ENCODE measurements at places on chromosomes 4 and X.

- no peak for DNase-seq
Measured at GRCh38 chr4:184000457-184001396, 95.6 kb downstream of the STOX2 start.

GRCh38 chr4:185278716-185279115, 69.3 kb downstream of the SNX25 start:
- DNase-seq = no peak

GRCh38 chr4:184790826-184791225, 34.9 kb downstream of the ACSL1 start:
- DNase-seq = no peak

DNA sequence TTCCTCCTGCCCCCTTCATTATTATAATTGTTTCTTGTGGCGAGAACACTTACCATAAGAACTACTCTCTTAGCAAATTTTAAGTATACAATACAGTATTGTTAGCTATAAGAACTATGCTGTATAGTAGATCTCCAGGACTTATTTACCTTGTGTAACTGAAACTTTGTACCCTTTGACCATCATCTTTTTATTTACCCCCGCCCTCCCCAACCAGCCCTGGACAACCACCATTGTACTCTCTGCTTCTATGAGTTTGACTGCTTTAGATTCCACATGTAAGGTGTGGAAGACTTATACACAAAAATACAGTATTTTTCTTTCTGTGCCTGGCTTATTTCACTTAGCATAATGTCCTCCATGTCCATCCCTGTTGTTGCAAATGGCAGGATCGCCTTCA, 161.1 kb downstream of the PHF8 start:
- DNase-seq = no peak

DNA sequence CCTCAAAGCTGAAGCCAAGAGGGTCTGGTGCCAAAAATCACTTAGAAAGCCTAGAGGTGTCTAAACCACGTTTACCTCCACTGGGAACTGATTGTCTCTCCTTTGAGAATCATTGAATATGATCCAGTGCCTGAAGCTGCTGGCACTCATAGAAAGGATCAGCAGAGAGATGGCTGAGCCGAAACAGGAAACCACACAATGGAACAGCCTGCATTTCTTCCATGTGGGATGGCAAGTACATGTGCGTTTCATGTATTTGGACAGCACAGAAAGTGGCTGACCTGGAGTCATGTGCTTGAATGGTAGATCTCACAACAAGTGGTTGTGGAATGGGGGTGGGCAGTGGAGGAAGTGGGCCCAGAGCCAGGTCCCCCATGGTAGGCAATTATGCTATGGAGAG, 533.7 kb downstream of the INPP4B start:
- DNase-seq = no peak

- DNase-seq = no peak
Measured at GRCh38 chr4:94284889-94285288, 57.7 kb downstream of the HPGDS start.

GRCh38 chr4:141056473-141056872, 76.8 kb downstream of the RNF150 start:
- DNase-seq = no peak

GRCh38 chr4:150578745-150579501, 3.0 kb upstream of the MAB21L2 start:
- no peak for DNase-seq

GRCh38 chrX:69070949-69071650, 94.2 kb downstream of the PJA1 start:
- DNase-seq = no peak

GRCh38 chr4:152810715-152811287, 31.0 kb downstream of the ARFIP1 start:
- no peak for DNase-seq

GRCh38 chr4:102871772-102872171, 3.0 kb downstream of the CISD2 start:
- DNase-seq = no peak

DNA sequence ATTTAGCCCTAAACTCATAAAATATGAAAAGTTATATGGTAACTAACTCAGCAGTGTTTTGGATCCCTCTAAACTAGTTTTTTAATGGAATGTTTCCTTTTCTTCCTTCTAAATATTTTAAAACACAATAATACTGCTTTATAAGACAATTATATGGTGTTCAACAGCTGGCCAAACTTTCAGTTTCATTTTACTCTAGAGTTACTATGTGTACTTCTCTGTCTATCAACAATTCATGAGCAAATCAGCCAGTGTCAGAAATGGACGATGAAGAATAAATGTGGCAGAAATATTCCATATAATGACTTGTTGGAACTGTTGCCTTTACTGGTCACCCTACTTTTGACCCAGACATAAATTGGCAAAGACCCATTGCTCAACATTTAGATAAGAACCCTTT, 64.8 kb upstream of the CXXC4 start:
- no peak for DNase-seq

GRCh38 chr4:86961605-86962295, 26.9 kb downstream of the AFF1 start:
- DNase-seq = no peak

- peak; percentile 21 for DNase-seq
Measured at GRCh38 chrX:119512146-119512800, 44.0 kb downstream of the SLC25A5 start.

GRCh38 chrX:17185431-17185830, 189.6 kb upstream of the NHS start:
- peak; percentile 1 for DNase-seq

DNA sequence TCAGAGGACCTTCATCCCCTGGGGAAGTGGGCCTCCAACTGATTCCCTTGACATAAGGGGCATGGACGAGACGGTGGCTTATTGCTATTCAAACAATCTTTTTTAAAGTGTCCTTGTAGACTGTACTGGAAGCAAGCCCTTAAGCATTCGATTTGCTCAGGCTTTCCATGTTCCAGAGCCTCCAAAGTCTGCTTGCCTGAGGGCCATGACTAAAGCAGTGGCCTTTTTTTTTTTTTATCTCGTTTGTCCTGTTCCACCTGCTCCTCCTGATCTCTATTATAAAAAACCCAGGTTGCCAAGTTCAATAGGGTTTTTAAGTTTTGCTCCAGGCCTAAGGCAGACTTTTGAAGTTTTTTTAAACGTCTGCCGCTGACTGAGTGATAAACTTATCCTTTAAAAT, 103.7 kb upstream of the AADAT start:
- no peak for DNase-seq

DNA sequence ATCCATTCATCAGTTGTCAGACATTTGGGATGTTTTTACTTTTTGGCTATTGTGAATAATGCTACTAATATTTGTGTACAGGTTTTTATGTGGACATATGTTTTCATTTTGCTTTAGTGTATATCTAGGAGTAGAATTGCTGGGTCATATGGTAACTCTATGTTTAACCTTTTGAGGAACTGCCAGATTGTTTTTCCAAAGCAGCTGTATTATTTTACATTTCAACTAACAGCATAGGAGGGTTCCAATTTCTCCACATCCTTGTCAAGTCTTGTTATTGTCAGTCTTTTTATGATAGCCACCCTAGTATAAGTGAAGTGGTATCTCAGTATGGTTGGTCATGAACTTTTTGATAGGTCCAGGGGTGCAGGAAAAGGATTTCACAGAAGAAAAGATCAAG, 114.5 kb upstream of the FAM9C start:
- DNase-seq = peak; percentile 19

- DNase-seq = no peak
Measured at GRCh38 chr4:45554423-45554822, 569.4 kb downstream of the GABRG1 start.

DNA sequence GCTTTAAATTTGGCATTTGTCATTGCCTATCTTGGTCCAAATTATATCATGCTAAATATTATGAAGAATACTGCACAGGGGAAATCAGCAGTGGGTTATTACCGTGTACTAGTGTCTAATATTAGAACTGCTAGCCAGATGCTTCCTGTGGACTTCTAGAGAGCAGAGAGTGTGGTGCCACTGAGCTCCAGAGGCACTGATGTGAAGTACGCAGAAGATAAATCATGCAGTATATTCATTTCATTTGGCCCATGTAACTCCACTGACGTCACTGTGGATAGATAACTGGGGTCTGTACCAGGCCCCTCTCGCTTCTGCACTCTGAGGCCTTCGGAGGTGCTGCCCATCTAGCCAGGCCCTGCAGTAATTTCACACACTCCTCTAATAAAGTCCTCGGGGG, 80.0 kb downstream of the ALPK1 start:
- no peak for DNase-seq

- no peak for DNase-seq
Measured at GRCh38 chr4:6201580-6202091, 1.3 kb upstream of the JAKMIP1 start.

DNA sequence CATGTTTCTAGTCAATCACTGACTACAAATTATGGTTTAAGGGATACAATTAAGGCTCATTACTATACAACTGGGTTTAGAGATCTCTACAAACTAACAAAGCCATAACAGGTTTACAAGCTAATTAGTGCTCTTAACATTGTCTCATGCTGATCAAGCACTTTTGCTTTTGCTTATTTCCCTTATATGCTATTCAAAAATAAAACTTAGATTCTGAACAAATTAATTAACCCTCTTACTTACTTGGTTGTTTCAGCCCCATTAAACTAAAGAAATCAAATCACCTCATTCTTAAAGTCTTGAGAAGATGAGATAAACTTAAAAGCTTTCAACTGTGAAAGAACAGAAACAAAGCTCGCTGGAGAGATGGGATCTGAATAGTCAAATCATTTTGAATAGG, 2024.5 kb upstream of the ADGRL3 start:
- DNase-seq = no peak

GRCh38 chr4:158300012-158300411, 89.7 kb downstream of the TMEM144 start:
- no peak for DNase-seq

DNA sequence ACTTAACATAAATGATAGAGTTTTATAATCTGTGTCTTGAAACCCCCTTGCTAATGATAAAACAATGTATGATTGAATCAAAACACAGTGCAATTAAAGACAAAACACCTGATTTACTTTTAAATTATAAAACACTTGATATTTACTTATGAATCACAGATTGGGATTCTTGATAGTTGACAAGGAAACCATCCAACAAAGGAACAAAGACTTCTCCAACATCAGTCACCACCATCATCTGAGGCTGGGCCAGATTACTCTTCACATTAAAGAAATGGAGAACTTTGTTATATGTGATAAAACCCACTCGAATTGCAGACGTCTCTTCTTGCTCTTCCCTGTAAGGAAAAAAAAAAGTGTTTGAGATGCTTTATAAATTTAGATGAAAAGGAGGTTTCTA, 67.4 kb downstream of the METTL14 start:
- DNase-seq = no peak

DNA sequence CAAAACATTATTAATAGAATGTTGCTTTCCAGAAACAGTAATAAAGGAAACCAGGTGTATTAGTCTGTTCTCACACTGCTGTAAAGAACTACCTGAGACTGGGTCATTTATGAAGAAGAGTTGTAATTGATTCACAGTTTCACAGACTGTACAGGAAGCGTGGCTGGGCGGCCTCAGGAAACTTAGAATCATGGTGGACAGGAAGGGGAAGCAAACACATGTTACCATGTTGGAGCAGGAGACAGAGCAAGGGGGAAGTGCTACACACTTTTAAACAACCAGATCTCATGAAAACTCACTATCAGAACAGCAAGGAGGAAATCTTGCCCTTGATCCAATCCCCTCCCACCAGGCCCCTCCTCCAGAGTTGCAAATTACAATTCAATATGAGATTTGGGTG, 815.8 kb downstream of the TRIML1 start:
- no peak for DNase-seq

DNA sequence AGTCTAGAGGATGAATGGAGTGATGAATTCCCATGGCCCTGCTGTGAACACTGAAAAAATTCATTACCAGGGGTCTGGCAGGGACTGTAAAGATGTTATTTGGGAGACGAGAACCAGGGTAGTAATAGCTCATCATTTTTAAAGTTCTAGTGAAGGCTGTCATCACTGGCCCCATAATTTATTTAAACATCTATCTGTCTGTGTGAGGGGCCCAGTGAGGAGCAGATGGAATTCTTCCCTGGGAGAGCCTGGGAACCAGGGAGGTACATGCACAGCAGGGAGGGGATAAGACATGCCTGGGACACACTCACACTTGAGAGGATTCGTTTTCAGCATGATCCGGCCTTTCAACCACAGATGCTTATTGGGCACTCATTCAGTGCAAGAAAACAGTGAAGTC, 162.0 kb downstream of the PDGFRA start:
- DNase-seq = no peak

DNA sequence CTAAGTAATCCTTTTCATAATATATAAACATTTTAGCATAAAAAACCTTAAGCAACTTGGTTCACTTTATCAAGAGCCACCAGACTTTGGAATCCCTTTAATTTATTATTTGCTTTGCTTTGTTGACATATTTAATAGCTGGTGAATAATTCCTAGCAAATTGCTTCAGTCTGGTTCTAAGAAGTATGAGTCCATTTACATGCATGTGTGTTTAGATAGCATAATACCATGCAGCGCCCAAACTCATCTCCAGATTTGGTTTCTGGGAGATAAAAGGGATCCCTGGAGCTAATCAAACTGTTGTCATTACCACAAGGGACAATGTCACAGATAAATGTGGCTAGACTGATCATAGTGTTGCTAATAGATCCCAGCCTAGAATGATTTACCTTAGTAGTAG, 111.8 kb downstream of the TMEM144 start:
- DNase-seq = no peak

- no peak for DNase-seq
Measured at GRCh38 chrX:123959281-123960063, 2.0 kb upstream of the STAG2 start.

GRCh38 chr4:184146951-184147350, 70.7 kb downstream of the ENPP6 start:
- DNase-seq = no peak

DNA sequence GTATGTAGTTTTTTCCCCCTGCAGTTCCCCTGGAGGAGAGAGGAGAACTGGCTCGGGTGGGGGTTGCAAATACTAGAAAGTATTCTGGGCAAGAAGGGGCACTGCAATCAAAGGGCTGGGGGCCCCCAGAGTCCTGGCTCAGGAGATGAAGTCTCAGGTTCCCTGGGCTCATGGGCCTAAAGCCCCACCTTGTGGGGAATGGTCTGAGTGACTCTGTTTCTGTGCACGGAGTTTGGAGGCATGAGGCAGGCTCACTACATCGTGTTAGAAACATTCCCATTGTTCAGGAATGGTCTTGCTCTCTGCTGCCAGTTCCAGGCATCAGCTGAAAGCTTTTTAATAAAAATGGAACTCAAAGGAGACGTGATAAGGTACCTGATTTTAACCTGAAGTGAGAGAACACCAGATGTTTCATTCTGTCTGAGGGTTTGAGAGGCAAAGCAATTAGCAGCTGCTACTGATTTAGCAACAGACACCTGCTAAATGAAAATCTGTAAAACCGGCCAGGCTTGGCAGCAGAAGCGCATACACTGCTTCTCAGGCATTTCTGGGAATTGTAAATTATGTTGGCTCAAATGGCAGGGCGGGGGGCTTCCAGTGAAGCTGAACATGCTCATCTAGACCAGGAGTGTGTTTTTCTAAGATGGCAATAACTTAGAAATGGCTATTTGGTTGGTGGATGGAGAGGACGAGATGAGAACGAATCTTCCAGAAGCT, 122.7 kb downstream of the TMEM164 start:
- no peak for DNase-seq

- no peak for DNase-seq
Measured at GRCh38 chr4:1608821-1609500, 75.2 kb downstream of the FAM53A start.
